WERI-Rb-1 (cell line): ENCODE measurements at places on chromosomes 1 and 21.

GRCh38 chr21:45016406-45017038 lies 57.9 kb upstream of the ADARB1 start:
- DNase-seq, result peak; percentile 58

- no peak for DNase-seq
These were observed 506 bp upstream of the SRP9 start for GRCh38 chr1:225777058-225777582.

- DNase-seq, result peak; percentile 98
These were observed at the start of gene C1orf53 for GRCh38 chr1:197902454-197903195. TSS of gene C1orf53 (plus strand) at chr1:197902630. CDS start at chr1:197902650, 20 bp downstream.

DNA sequence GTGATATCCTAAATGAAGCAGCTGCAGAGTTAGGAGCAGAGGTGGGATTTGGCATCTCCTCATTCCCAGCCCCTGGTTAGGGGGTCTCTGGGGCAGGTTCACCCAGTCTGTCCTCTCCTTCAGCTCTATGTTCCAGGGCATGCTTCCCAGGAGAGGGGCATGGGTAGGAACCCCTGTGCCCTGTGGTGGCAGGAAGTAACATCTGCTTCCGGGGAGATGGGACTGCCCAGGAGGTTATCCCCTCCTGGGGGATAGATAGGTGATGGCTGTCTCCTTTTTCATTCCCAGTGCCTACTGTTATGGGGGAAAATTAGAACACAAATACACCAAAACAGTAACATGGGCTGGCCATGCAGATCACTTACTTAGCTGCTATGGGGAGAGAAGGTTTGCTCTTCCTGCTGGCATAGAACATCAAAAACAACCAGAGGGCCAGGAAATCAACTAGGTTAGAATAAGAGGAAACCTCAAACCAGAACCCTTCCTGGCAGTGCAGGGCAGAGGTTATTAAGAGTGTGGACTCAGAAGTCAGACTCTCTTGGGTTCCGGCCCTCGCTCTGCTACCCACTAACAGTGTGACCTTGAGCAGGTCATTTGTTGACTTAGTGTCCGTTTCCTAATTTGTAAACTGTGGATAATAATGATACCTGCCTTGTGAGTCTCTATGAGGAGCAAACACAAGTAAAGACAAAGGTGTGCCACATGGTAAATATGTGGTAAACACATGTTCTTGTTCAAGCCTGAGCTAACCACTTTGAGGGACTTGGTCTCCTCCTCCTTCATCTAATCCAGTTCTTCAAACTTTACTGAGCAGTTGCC lies 157.8 kb upstream of the JUN start:
- no peak for DNase-seq

DNA sequence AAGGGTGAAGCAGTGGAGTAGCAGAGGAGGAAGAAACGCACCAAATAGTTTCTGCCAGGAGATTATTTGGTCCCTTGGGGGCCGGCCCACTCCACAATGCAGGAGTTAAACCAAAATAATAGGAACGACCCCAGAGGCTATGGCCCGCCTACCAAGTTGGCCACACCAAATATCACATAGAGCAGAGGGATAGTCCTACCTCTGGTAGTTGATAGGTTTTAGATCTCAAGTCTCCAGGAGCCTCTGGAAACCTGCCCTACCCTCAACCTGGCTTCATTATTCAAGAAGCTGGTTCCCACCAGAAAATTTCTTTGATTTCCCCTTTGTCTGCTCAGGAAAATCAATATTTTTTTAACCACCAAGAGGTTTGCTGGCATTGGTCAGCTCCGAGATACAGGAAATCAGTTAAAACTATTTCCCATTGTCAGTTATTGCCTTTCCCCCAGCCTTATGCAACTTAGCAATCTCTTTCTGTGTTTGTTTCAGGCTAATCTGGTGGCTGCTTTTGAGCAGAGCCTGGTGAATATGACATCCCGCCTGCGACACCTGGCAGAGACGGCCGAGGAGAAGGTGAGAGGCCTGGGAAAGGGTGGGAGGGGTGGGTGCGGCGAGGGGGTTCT lies 35.5 kb upstream of the IPO9 start:
- no peak for DNase-seq

DNA sequence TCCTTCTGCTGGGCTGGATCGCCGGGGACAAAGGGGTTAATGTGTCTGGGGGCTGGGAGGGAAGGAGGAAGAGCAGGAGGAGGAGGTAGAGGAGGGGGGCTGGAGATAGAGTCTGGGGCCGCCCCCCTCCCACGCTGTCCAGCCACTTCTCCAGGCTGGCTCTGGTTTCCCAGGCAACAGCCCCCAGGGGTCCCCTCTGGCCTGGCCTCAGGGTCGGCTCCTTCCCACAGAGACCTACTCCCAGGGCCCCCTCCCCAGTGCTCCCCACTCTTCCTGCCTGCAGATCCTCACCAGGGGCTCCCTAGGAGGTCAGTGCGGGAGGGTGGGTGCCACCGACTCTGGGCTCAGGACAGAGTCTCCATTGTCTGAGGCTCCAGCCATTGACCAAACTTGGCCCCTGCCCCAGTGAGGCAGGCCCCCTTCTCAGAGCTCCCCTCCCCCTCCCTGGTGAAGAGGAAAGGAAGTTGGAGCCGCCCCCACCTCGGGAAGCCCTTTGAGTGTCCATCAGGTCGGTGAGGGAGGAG lies 34.1 kb downstream of the ARHGEF10L start:
- no peak for DNase-seq

DNA sequence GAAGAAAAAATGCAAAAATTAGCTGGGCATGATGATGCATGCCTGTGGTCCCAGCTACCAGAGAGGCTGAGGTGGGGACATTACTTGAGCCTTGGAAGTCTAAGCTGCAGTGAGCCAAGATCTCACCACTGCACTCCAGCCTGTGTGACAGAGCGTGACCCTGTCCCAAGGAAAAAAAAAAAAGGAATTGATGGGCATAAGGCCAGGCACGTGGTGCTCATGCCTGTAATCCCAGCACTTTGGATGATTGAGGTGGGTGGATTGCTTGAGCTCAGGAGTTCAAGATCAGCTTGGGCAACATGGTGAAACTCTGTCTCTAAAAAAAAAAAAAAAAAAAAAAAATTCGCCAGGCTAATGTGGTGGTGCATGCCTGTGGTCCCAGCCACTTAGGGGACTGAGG lies 55.8 kb upstream of the ATP2B4 start:
- peak; percentile 95 for DNase-seq

- DNase-seq, result no peak
These were observed 42.2 kb downstream of the FHAD1 start for GRCh38 chr1:15289251-15289651.

DNA sequence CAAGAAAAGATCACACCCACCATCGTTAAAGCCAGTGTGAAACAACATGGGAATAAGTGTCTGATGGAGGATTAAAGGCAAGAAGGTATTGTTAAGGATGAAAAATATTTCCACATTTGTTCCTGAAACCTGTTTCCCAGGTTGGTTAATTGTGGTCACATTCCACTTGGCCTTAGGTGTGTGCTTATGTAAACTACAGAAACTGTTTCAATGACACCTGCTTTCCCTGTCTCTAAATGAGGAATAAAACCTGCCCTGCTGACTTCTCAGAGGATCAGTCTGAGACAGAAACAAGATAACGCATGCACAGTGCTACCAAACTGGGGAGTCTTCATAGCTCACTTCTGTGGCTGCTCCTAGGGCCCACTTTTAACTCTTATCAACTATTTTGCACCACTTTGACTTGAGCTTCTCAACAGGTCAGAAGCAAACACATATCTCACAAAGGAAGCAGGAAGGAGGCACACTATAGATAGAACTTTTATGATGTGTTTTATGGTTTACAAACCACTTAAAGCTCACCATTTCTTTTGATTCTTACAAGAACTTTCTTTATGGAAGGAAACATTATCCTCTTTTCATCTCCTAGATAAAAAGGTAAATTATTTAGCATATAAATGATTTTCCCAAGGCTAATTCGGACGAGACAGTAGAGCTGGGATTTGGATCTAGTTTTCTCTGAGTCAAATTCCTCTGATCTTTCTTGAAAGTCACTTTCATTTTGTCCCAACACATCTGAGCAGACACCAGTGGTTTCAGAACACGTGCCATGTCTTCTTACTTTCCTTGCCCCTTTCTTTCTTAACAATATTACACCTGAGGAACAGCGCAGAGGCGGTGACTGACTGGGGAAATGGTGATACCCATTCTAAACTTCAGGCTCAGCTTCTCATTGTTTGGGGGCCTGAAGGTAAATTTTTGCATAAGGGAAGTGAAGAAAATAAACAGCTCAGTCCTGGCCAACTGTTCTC lies 33.4 kb downstream of the CYP2J2 start:
- no peak for DNase-seq

GRCh38 chr21:29939924-29940275 lies at the start of gene GRIK1:
TSS of gene GRIK1 (minus strand) at chr21:29939996.
- DNase-seq, result peak; percentile 81

- DNase-seq, result no peak
These were observed 19.1 kb downstream of the MRAP start for GRCh38 chr21:32317726-32318125.

DNA sequence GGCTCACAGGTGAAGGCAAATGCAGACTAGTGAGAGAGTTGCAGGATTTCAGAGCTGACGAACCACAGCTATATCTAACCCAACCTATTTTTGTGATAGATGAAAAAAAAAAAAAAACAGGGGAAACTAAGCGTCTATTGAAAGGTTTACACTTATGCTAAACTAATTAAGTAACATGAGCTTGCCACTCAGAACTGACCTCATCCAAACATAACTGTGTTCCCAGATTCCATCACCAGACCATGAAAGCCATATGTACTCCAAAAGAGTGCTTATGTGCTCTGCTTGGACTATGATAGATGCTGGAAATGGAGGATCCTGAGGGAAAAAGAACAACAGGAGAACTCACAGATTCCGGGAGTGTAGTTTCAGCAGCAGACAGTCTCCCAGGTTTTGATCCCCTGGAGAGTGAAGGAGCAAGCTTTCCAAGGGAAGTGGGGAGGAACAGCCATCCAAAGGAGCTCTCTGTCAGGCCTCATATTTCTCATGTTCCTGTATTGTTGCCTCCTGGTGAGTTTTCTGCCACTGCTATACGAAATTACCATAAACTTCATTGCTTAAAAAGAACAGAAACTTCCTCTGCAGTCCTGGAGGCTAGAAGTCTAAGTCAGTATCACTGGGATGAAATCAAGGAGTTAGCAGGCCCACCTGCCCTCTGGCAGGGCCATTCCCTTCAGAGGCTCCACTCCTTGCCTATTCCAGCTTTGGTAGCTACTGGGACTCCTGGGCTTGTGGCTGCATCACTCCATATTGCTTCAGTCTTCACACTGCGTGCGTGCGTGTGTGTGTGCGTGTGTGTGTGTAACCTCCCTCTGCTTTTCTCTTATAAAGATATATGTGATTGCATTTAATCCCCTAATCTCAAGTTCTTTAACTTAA lies 38.1 kb downstream of the NIBAN1 start:
- DNase-seq, result peak; percentile 9

DNA sequence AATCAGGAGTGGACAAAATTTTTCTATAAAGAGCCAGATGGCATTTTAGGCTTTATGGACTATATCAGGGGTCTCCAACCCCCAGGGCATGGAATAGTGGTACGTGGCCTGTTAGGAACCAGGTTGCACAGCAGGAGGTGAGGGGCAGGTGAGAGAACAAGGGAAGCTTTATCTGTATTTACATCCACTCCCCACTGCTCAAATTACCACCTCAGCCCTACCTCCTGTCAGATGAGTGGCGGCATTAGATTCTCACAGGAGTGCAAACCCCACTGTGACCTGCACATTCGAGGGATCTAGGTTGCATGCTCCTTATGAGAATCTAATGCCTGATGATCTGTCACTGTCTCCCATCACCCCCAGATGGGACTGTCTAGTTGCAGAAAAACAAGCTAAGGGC lies 13.9 kb downstream of the PHTF1 start:
- peak; percentile 20 for DNase-seq

- DNase-seq, result peak; percentile 44
These were observed 6.6 kb upstream of the HES4 start for GRCh38 chr1:1006305-1007159.

GRCh38 chr1:200819726-200820125 lies 53.1 kb upstream of the GPR25 start:
- no peak for DNase-seq

- DNase-seq, result no peak
These were observed 6.7 kb upstream of the LCE2D start for GRCh38 chr1:152656459-152656858.

DNA sequence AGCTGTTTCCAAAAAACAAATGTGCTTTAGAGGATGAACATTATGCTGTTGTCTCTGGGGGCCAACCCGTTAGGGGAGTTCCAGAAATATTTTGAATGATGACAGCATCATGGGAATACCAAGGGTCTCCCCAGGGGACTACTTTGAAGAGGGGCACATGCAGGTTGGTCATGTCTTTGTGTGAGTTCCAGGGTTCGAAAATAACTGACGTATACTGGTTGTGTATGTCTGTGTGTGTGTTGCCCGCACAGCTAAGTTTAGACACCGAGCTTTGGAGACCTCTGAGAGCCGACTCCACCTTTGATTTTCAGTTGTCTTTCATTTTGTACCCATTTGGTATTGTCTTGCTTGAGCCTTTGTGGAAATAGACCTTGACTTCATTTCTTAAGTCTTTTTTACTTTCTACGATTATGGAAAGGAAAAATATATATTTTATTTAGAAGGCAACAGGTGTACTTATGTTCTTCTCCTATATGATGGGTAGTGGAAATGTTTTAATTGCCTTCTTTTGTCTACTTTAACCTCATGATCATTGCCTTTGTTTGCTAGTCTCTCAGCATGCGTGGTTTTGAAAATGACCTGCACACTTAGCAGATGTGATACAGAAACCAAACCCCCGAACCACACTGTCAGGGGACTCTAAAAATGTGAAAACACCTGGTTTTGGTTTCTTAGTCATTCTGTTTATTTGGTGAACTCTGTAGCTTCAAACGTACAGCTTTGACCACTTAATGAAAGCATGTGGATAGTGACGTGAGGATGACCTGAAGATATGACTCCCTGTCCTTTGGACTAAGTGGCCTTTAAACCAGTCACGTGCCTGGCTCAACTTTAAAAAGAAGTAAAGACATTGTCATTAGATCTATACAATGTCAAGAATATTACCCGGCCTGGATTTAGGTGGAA lies 56.5 kb downstream of the GALNT2 start:
- no peak for DNase-seq

GRCh38 chr1:89918127-89918793 lies 76.7 kb upstream of the ZNF326 start:
- no peak for DNase-seq

DNA sequence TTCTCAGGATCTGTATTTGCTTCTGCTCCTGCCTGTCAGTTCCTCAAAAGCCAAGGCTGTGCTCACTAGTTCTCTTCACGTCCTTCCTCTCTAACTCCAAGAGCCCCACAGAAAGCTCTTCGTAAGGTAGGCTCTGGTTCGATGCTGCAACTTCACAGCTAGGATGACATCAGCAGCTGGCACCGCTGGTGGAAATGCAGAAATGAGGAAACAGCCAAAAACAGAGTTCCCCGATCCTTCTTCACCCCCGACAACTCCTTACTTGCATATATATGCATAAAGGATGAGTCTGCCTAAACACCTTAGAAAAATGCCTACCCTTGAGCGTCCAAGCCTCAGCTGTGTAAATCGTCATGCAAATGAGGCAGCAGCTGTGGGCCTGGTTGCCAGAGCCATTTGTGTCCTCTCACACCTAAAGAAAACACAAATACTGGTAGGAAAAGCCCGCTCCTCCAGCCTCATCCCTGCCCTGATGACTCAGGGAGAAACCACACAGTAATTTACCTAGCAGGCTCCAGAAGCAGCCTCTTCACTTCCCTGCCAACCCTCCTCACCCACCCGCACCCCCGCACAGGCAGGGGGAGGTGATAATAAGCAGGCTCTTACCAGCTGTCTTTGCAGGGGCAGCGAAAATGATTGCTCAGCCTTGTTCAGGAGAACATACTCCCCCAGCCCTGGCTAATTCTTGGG lies 28.2 kb downstream of the BATF3 start:
- no peak for DNase-seq

- DNase-seq, result no peak
These were observed 13.5 kb downstream of the OLFML2B start for GRCh38 chr1:162010175-162010506.

GRCh38 chr1:181110013-181110412 lies 21.5 kb downstream of the IER5 start:
- DNase-seq, result no peak
